Renal cortex interstitium (tissue), 15 donors: ENCODE measurements at places on chromosomes 6 and 20.
A peak's percentile ranks its signal among the peaks of the same experiment; 100 is the strongest.

DNA sequence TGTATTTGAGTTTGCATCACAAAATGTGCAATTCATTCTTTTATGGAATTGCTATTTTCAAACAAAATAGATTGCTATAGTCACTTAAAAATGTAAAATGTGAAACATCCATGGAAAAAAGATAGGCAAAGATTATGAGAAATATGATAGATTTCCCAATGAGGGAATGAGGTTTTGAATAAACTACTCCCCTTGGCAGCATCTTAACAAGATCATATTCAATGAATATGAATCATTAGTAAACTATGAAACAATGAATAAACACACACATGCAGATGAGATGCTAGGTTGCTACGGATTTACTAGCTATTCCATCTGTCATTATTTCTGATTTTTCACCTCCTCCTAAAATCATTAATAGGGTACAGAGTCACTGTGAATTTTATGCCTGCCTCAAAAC is 401.8 kb downstream of the PHF3 start:
- no peak for DNase-seq

DNA sequence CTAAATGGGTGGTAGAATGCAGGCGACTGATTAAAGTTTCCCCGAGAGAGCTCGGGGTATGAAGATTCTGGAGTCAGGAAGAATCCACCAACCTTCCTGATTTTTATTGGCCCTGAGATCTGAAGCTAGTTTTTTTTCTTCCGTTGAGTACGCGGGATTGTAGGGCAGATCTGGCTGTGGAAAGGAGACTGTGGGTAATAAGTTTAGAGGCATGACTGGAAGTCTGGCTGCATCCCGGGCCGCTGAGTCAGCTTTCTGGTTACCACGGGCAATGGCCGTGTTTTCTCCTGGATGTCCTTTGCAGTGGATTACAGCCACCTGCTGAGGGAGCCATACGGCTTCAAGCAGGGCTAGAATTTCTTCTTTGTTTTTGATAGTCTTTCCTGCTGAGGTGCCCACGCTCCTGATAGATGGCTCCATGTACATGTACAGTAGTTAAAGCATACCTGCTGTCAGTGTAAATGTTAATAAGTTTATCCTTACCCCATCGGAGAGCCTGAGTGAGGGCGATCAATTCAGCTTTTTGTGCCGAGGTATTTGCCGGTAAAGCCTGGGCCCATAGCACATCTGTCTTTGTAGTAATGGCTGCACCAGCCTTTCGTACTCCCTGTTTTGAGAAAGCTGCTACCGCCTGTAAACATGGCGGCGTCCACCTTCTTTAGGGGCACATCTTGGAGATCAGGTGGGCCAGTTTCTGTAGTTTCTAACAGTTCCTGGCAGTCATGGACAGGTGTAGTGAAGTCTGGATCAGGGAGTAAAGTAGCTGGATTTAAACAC is 154.0 kb downstream of the TRIM27 start:
- DNase-seq: no peak

GRCh38 chr6:25312703-25313102 is 33.5 kb downstream of the CARMIL1 start:
- no peak for DNase-seq

DNA sequence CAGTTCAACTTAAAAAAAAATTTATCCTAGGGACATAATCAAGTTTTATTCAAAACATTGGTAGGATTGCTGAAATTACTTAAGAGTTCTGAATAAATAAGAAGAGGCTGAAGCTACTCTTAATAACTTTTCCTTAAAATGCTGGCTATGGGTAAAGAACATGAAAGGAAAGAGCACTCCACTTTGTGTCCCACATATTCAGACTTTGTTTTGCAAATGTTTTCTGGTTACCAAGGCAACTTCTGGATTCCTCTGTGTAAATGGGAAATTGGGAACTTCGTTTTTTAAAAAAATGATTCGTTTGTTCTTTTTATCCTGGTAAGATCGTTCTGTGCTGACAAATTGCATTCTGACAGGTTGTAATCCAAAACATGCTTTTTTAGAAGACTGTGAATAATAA is 115.0 kb downstream of the KIF6 start:
- peak; percentile 73 for DNase-seq

- no peak for DNase-seq
Observed at GRCh38 chr6:151288712-151289398, 49.1 kb downstream of the AKAP12 start.

DNA sequence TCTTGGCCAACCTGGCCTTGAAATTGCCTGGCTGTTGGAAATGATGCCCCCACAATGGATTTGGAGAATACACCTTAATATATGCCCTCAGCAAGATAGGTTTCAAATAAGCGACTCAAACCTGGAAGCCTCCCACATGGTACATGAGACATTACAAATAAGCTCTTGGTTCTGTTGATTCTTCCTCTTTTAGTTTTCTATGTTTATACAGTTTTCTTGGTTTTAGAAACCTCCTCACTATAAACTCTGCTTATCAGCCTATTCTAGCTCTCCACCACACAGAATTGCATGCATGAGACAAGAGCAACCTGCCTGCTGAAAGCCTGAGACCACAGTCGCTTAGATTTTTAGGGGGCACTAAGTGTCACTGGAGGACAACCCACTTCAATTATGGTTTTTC is 108.8 kb upstream of the PREP start:
- DNase-seq: no peak
